Activated CD8-positive, alpha-beta memory T cell treated with anti-CD3 and anti-CD28 coated beads, Interleukin-2, amount 50 U/mL, for 4 hours (primary cell): ENCODE measurements at places on chromosomes 4 and X.

- DNase-seq = no peak
These were observed 26.8 kb downstream of the MAN2B2 start for GRCh38 chr4:6601661-6602250.

DNA sequence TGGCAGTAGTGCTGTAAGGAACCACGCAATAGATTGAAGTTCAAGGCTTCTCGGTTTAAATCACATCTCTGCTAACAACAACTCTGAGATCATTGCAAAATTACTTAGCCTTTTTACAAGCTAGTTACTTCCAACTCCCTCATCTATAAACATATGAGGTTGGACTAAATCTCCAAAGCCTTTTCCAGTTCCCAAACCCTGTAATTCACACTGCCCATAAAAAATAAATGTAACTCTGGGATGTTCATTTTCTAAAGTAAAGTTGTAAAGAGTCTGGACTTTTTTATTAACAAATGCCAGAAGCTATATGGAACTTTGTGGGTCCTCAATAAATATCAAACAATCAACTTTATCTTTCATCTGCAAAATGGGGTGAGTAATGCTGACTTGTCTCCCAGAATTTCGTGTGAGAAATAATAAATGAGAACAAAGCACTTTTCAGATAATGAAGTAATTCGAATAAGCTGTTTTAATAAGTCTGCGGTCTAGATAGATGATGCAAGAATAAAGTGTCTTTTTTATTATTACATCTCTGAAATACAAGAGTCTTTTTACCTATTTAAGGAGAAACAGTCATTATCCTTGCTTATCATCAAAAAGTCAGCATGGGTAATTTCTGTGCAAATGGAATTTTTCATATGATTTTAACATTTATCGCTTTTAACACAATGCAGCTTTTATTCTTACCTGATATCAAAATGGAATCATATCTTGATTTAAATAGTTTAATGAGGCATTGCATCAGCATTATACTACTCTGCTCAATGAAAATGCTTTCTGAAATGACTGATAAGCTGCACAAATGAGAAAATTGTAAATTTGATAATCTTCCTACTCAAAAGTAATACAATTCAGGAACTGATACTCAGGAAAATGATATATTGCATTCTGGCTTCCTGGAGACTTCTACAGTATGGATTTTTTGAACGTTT lies 252.6 kb downstream of the BANK1 start:
- DNase-seq = no peak

- no peak for DNase-seq
These were observed 65.7 kb downstream of the CLCN5 start for GRCh38 chrX:49988143-49988542.

GRCh38 chrX:78303086-78303485 lies 24.3 kb downstream of the CYSLTR1 start:
- DNase-seq = no peak

- DNase-seq = no peak
These were observed 11.0 kb upstream of the SH3BP2 start for GRCh38 chr4:2781911-2782310.

DNA sequence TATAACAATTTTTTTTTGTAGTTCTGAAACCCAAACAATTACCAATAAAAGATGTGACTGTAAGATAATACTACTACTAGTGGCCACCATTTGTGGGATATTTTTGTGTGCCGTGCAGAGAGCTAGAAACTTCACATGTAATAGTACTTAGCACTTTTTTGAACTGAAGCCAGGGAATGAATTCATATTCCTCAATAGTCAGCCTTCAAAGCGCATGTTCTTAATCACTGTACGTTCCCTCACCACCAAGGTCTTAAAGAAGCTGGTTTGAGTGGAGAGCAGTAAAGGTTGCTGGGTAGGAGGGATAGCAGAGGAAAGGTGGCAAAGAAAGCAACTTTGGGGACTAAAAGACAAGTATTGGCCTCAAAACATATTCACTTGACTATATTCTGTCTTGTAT lies 9.6 kb upstream of the RUFY3 start:
- DNase-seq = no peak

DNA sequence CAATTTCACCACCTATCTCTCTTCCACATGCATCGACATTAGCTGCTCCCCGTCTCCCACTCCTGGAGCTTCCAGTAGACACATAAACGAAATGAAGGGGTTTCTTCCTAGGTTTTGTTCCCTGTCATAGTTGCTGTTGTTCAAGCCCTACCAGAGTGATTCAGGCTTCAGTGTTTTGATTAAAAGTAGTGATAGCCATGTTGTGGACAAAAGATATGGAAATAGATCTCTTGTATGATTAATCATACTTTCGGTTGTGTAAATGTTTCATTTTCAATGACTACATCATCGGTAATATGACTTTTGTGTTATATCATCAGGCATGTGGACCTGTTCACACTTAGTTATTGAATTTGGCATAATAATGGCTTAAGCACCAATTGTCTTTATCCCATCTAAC lies 96.5 kb upstream of the KLF3 start:
- DNase-seq = no peak

GRCh38 chr4:153538487-153539357 lies 72.6 kb downstream of the TMEM131L start:
- DNase-seq = no peak

- no peak for DNase-seq
These were observed 103.2 kb downstream of the ENPP6 start for GRCh38 chr4:184114431-184114830.

DNA sequence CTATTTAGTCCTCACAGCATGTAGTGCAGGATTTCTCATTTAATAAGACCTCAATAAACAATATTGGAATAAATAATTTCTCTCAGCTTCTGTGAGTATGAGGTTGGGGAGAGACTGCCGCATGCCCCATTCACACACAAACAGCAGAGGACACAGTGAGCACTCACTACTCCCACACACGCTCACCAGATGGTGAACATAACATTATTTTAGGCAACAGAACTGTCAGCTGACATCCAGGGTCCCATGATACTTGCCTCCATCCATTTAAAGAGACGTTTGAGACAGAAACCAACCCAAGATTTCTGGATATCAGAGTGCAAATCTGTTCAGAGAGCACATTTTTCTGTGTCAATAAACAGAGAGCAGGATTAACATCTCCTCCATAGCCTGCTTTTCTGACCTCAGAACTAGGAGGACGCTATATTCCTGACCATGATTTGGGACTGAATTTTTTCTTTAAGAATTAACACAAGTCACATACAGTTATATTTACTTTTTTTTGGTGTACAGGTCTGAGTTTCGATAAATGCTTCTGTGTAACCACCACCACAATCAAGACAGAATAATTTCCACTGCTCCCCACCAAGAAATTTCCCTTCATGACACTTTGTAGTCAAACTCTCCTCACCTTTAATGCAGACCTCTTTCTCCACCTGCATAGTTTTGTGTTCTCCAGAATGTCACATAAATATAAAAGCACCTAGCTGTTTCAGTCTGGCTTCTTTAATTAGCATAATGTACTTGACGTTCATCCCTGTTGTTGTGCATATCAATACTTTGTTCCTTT lies 16.7 kb downstream of the GPRIN3 start:
- DNase-seq = no peak

DNA sequence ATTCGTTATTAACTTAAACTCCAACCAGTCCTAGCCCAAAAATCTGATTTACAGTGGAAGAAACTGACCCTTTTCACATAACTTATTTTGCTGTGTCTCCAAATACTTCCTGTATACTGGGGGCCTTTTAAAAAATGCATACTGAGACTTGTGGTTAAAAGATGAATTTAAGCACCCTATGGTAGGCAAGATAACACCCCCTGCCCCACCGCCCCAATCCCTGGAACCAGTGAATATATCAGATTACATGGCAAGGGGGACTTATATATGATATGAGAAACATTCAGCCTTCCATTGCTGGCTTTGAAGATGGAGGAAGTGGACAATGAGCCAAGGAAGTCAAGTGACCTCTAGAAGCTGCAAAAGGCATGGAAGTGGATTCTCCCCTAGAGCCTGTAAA lies 3.1 kb upstream of the CLCN3 start:
- DNase-seq = no peak

DNA sequence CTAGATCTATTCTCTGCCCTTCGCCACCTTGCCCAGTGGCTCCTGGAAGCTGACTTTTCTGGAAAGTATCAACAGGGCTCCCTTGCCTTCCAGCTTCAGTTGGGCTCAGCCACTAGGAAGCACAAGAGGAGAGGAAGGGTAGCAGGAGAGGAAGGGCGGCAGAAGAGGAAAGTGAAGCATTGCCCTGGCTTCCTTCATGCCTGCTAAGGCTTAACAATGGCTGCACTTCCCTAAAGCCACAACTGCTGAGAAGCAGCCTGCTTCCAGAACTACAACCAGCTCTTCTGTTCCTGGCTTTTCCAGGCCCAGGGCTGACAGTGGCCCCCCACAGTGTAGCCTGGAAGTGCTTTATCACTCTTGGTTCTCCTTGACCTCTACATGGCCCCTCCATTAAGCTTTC lies 29.1 kb upstream of the PGM2 start:
- no peak for DNase-seq

- no peak for DNase-seq
These were observed 72.3 kb upstream of the SH3RF1 start for GRCh38 chr4:169342906-169343564.
